ENCODE measurements at places on chromosomes 11 and 22.

DNA sequence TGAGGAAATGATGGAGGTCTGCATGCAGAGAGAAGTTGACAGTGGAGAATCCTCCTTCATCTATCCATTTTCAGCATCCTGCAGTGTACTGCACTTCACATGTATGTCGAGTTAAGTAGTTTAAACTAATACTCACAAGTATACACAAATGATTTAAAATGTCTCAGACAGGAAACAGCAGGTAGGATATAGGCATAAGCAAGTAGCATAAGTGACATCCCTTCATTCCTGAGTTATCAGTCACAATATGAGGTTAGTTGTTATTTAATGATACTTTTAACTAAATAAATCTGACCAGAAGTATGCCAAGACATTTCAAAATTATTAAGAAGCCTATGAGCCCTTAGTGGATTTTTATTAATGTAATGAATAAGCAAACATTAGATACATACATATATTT, 37.4 kb downstream of the MTMR2 start:
- no peak for DNase-seq

DNA sequence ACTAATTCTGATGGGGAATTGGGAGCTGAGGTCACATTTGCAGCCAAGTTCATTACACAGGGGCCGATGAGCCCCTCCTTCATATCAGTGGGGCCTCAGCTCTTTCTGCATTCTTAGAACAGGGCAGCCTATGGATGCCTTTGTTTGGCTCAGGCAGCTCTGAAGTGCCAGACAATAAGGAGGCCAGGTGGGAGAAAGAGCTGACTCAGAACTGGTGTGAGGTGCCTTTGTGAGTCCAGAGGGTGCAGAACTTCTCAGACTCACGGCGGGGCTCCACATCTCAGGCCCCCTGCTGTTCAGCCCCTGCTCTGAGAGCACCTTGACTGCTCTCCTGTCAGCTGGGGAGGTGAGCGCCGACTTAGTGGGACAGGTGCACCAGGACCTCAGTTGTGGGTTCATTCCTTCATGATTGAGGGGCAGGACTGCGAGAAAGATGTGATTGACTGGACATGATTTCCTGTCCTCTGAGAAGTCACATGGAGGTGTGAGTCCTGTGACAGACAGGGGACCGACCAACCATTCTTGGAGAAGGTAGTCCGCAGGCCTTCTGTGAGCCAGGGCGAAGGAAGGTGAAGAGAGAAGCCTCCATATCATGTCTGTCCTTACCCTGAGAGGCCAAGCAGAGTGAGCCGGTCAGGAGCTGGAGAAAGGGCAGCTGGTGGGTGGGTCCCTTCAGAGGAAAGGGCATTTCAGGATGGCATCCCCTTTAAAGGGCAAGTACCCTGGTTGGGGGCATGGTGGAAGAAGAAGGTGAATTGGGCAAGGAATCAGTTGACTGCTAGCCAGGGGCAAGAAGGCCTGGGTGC, 245.0 kb upstream of the TBCEL start:
- DNase-seq = no peak

DNA sequence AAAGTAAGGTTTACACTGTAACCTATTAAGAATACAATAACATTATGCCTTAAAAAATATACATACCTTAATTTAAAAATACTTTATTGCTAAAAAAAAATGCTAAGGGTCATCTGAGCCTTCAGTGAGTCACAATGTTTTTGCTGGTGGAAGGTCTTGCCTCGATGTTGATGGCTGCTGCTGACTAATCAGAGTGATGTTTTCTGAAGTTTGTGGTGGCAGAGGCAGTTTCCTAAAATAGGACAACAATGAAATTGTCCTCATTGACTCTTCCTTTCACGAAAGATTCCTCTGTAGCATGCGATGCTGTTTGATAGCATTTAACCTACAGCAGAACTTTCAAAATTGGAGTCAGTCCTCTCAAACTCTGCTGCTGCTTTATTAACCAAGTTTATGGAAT, 97.6 kb downstream of the FAT3 start:
- peak; percentile 6 for DNase-seq

DNA sequence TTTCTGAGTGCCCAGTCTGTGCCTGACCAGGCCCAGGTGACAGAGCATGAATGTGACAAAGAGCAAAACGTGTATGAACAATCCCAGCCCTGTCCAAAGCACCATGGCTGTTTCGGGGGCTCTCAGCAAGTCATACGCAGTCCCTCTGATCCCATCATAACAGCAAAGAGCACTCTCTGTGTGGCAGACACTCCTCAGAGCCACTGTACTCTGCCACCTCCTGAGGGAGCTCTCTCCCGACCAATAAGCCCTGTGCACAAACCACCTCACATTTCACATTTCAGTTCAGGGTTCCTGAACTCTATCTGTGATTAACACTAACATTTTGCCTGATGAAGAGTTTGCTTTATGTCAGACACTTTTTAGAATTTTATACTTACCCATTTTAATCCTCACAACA, 6.6 kb downstream of the DGCR2 start:
- no peak for DNase-seq

GRCh38 chr11:71178076-71178475, 74.3 kb downstream of the SHANK2 start:
- DNase-seq = no peak

GRCh38 chr11:33891714-33892327, at the start of gene LMO2:
TSS of gene LMO2 (minus strand) at chr11:33892076. CDS start at chr11:33869716, 22,360 bp downstream.
- no peak for DNase-seq

- DNase-seq = no peak
Measured at GRCh38 chr11:59771605-59772004, 16.4 kb downstream of the STX3 start.

DNA sequence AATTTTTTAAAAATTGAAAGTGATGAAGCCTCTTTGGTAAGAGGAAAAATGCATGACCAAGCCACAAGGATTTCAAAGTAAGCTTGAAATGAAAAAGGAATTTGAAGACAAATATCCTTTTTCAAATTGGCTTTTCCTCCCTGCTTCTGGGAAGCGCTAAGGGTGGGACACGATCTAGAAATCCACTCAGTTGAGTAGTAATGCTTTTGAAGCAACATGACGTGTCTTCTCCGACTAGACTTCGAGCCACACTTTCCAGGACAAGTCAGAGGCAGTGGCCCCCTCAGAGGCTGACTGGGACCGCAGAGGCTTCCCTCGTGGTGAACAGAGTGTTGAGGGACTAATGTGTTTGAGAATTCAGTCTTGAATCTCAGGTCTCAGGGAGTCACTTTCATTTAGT, 39.8 kb downstream of the KREMEN1 start:
- no peak for DNase-seq

DNA sequence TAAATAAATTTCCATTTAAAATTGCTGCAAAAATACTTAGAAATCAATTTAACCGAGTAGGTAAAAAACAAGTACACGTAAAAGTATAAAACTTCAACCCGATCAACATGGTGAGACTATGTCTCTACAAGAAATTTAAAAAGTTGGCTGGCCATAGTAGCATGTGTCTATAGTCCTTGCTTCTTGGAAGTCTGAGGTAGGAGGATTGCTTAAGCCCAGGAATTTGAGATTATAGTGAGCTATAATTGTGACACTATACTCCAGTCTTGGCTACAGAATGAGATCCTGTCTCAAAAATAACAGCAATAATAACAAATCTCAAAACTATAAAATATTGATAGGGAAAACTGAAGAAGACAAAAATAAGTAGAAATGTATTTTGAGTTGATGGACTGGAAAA, 11.1 kb downstream of the CASP4 start:
- peak; percentile 28 for DNase-seq

GRCh38 chr11:10457901-10458300, 2.8 kb downstream of the AMPD3 start:
- no peak for DNase-seq

- DNase-seq = peak; percentile 14
Measured at GRCh38 chr11:21988477-21988876, 204.4 kb upstream of the ANO5 start.

DNA sequence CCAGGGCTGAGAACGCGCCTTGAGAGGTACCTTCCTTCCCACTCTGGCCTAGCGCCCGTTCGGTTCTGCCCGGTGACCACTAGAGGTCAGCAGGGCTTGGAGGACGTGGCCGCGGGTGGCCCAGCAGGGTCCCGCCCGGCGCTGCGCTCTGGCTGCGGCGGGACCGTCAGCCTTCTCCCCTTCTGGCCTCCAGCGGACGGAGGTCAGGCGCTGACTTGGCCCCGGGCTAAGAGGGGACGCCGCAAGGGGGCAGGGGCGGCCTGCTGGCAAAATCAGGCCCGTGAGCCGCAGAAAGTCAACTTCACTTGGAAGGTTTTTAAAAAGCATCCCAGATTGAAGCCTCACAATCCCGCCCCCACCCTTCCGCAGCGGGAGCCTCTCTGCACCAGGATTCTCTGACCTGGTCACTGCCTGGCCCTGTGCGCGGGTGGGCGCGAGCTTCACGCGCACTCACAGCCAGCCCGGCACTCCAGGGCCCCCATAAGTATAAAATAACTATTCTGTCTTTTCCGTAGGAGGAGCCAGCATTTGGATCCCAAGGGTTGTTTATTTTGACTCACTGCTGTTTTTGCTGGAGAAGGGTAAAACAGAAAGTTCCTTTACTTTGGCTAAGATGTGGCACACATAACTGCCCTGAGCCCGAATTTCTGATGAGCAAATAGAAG, 23.2 kb upstream of the ZBTB16 start:
- DNase-seq = peak; percentile 88

DNA sequence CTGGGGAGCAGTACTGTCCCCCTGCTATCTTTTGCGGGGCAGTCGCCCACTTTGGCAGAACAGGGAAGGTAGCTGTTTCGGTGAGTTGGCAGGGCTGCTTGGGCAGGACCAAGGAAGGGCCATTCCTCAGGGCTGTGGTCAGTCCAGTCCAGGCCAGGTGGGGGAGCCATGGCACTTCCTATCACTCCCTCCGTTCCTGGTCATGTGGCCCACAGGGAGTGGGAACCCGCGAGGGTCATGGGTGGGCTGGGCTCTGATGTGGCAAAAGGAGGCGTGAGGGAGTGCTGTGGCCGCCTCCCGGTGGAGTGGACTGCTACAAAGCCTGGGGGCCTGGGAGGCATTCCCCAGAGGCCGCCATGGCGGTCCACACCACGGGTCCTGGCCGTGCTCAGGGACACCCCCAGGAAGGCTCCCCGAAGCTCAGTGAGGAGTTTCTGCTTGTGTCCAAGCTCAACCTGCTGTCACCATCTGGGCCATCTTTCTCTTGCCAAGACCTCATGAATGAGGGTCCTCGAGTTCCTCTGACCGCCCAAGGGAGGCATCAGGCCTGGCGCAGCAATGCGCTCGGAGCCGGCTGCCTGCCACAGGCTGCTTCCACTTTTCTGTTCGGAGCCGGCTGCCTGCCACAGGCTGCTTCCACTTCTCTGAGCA, 11.9 kb downstream of the CHID1 start:
- peak; percentile 11 for DNase-seq

DNA sequence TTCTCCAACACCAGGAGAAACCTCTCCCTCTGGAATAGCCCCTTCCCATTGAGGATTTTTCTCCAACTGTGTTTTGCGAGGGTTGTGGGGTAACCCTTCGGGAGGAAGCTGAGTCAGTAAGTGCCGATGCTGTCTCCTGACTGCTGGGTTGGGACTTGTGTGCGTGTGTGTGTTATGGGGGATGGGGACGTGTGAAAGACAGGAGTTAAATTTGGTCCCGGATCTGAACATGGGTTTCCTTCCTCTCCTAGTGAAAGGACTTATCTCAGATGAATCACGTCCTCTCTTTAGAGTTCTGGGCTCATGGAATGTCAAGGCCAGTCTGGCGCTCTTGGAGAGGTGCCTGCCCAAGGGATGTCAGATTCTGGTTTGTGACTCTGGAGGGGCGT, 33.3 kb downstream of the KIAA1671 start:
- peak; percentile 96 for DNase-seq

GRCh38 chr11:45058647-45058950, 87.8 kb upstream of the PRDM11 start:
- DNase-seq = no peak

DNA sequence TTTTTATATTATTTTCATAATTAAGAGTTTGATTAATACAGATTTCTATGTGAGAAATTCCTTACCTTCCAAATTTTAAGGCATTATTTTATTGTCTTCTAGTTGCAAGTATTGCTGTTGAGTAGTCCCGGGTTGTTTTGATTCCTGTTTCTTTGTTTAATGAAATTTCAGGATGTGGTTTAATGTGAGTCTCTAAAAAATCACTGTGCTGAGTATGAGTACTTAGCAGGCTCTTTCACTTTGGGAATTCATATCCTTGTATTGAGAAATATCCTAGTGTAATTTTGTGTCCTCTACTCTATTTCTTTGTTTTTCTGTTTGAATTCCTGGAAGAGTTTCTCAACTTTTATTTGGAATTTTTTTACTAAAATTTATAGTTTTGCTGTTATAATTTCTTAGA, 113.2 kb downstream of the TMEM135 start:
- DNase-seq = peak; percentile 62

- DNase-seq = no peak
Measured at GRCh38 chr11:119668676-119669075, 60.3 kb downstream of the NECTIN1 start.

DNA sequence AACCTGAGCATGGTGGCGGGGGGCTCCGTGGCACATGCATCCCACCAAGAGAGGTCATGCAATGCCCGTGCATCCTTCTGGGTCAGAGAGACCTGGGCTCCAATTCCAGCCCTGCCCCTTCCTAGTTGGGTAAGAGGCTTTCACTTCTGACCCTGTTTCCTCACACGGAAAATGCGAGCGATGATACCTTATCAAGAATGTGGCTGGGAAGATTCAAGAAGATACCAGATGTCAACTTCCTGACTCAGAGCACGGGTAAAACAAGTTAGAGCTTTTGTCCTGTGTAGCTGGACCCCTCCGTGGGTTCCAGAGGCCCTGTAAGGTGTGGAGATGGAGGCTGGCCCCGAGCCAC, 8.7 kb upstream of the DGKZ start:
- no peak for DNase-seq

- no peak for DNase-seq
Measured at GRCh38 chr22:20440637-20441591, 3.3 kb upstream of the SCARF2 start.

DNA sequence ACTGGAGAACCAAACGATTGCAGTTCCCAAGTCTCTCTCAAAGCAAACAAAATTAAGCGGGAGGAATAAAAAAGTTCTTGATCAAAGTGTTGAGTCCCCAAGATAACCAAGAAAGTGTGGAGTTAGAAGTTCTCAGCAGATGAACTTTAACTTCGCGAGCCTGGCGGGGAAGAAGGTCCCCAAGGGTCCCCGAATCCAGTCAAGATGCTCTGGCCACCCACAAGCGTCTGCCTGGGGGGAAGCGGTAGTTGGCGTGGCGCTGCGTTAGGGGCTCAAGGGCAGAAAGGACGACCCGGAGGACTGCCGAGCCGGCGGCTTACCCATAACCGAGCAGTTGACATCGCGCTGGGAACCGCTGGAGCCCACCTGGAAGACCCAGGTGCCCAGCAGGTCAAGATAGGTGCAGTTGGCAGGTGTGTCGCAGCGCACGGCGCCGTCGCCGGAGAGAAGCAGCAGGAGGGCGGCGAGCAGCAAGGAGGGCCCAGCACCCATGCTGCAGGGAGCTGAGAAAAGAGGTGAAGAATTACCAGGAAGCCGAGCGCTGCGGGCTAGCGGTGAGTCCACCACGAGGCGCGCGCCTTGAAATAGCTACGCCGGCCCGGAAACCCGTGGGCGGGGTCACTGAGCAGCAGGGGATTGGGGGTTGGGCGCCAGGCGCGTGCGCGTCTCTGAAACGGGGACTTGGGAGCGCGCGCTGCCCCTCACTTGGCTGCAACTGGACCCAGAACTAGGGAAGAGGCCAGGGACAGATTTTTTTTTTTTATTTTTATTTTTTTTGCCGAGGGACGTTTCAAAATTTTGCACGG, at the start of gene CTSC:
Gene CTSC, minus strand, starts transcription at position 556 of the 806 bp plus-strand sequence. Its CDS starts 64 bp downstream, at position 492.
- DNase-seq = peak; percentile 93

Measured in cardiac fibroblast (primary cell).